BE2C (cell line): ENCODE measurements at places on chromosomes 3 and 15.

GRCh38 chr3:134898181-134898754 lies 103.2 kb downstream of the EPHB1 start:
- peak; percentile 56 for DNase-seq

GRCh38 chr3:27528791-27529190 lies 44.6 kb upstream of the SLC4A7 start:
- no peak for DNase-seq

DNA sequence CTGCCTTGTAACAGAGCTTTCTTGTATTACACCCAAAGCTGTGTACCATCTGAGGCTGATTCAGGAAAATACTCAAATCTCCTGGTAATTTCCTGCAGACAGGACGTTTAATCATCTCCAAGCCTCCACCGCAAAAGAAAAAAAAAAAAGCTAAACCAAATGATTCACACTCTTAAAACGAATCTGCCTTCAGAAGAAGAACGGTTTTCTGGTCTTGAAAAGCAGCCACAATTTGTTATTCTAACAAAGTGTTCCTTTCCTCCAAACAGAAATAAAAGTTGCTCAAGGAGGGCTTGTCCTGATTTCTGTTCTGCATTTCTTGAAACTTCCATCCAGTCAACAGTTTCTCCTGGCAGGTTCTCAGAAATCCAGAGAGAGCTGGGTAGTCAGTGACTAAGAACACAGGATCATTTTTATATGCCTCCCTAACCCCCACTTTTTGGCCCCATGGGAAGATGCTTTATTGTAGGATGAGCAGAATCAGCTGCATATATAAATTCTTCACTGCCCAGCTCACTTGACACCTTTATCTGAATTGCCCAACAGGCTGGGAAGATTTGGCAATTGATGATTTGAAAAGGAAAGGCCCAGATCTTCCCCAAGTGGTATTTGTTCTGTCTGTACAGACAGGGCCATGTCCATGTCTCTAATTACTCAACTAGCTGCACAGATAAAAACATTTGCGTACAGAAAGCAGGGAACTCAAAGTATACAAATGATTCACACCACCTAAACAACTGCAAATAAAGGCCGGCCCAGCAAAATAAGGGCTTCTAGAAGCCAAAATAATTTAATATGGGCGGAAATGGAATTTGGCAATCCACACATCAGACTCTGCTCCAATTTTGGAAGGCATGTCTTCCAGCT lies 41.0 kb upstream of the PRICKLE2 start:
- DNase-seq = no peak

GRCh38 chr15:56205061-56205876 lies 38.4 kb downstream of the RFX7 start:
- no peak for DNase-seq

DNA sequence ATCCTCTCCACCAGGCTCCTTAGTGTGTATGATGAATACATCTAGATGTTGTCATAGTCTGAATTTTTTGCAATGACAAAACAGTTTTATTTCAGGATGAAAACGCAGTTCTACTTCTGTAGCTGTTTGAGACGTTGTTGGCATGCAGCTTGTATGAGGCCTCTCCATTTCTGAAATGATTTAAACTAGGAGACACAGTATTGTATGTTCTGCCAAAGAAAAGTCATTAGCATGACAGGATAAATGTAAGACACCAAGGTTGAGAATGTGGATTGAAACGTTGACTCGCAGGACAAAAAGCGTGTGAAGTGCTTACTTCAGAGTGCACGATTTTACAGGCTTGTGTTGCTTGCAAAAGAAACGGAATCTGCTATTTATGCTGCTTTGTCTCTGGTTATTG lies 35.3 kb downstream of the ABHD17C start:
- DNase-seq = no peak

DNA sequence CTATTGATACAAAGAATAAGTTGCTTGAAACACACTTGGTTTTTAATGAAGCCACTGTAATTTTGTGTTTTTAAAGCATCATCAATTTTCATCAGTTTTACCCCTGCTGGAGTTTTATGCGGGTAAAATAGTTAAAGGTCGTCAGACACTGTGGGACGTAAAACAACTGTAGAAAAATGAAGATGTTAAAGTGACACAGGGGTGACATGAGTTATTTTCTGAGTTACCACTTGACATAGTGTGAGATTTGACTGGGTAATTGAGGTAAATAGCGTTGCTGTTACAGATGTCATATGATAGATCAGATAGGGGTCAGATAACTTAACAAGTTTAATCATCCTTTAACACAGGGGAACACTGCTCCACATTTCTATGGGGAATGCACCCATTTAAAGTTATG lies 297.6 kb downstream of the CHL1 start:
- DNase-seq = no peak

DNA sequence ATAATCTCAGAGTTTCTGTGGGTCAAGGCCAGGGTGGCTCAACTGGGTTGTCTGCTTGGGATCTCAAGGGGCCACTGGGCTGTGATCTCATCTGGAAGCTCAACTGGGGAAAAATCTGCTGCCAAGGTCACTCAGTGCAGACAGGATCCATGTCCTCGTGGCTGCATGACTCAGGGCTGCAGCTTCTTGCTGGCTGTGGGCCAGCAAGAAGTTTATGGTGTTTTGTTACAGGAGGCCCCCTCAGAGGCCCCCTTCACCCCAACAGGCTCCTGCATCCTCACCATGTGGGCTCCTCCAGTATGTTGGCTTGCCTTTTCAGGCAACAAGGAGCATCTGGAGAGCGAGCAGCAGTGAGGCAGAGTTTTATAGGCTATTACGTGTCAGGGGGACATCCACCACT lies 14.6 kb downstream of the OCA2 start:
- no peak for DNase-seq

DNA sequence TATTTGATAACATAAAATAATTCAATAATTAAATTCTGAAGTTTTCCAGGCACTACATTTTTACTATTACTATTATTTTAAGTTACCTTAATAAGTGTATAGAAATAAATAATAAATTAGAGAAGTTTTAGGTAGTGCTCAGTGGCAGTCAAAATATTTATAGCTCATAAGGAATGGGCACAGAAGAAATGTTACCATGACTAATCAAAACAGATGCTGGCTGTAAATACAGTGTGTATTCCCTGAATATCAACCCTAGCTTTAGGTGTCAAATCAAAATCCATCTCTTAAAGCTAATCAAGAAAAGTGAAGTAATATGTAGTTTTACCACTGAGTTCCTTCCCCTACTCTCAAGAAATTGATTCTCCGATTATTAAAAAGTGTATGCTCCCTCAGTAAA lies 35.5 kb downstream of the ZBTB20 start:
- DNase-seq = no peak

GRCh38 chr15:87369269-87369668 lies 887.3 kb downstream of the NTRK3 start:
- no peak for DNase-seq

- DNase-seq = no peak
Measured at GRCh38 chr3:15820911-15821310, 23.1 kb upstream of the ANKRD28 start.

GRCh38 chr3:165185707-165186327 lies 10.4 kb downstream of the SLITRK3 start:
- peak; percentile 68 for DNase-seq

DNA sequence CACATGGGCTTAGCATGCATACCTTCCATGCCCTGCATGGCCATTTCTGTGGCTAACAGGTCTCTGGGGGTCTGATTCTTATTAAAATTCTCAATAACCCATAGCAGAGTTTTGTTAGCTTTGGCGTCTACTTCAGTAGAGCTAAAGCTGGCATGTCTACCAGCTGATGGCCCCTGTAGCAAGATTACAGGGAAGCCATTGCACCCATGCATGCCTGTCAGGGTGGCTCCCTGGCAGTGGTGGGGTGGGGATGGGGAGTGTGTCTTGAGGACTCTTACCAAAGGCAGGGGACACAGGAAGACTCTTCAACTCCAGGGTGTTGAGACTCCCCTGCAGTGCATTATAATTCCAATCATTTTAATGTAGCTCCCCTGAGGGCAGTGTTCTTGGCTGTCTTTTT lies 4.7 kb downstream of the KY start:
- no peak for DNase-seq

DNA sequence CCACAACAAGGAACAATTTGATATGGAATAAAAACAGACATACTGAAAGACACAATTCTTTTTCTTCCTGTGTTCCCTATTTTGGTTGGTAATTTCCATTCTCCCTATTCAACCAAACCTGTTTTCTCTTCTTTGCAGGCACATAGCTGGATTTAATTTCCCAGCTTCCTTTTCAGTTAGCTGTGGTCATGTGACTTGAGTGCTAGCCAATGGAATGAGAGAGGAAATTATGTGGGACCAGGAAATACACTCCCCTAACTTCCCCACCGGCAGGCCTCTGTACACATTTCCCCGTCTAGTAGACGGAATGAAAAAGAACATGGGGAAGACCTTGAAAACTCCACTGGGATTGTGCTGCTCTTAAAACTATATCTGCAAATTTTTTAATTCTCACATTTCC lies 351.6 kb downstream of the TBC1D5 start:
- no peak for DNase-seq

GRCh38 chr3:181633556-181633955 lies 78.2 kb upstream of the SOX2 start:
- DNase-seq = no peak

DNA sequence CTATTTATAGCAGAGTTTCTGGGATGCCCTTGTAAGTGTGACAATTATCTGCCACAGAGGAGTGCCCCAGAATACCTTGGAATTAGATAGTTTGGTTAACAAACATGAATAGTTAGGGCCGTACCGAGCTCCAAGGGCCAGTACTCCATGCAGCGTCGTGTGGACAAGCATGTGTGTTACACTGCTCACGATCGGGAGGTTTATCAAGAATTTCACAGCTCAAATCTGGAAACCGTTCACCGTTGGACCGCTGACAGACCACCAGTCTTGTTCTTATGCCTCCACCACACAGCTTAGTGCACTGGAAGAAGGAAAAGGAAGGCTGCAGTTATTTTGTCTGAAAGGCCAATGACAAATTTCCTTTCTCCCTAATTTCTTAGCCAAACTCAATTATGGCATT lies 93.7 kb downstream of the ADAMTS9 start:
- no peak for DNase-seq

- DNase-seq = no peak
Measured at GRCh38 chr3:119911748-119912147, 129.8 kb downstream of the NR1I2 start.

DNA sequence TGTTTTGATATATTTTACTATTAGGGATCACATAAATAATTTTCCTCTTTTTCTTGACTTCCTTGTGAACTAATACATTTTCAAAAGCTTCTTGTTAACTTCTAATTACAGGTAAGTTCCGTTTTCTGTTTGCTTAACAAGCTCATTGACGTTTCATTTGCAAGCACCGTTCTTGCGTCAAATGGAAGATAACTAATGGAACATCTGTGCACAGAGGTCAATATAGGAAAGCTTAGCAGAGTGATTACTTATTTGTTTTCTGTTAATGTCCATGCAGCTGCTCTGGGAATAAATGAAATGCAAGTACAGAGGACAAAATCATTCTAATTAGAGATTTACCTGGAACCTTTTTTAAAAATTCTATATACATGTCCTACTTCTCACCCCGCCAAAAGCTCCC lies 115.5 kb upstream of the C2CD4B start:
- no peak for DNase-seq

GRCh38 chr3:134601539-134602439 lies 49.0 kb downstream of the KY start:
- DNase-seq = peak; percentile 92

GRCh38 chr3:78004571-78004970 lies 964.7 kb downstream of the ROBO2 start:
- no peak for DNase-seq

DNA sequence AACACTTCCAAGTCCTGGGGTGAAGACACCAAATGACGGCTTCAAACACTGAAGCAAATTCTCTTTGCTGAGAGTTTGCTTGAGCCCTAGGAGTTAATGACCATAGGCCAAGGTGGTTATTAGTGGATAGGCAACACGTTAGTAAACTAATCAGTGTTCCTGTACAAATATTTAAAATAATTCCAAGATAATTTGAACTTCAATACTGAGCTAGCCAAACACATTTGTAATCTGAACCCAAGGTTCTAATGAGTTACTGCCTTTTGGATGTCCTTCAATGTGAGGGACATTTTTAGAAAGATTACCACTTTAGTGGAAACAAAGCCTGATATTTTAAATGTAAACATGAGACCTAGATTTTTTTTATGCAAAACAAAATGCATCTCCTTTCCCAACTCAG lies 94.6 kb downstream of the THRB start:
- no peak for DNase-seq

GRCh38 chr3:76369170-76369569 lies 583.8 kb upstream of the ZNF717 start:
- DNase-seq = no peak

- no peak for DNase-seq
Measured at GRCh38 chr15:96359616-96360521, 29.4 kb downstream of the NR2F2 start.

DNA sequence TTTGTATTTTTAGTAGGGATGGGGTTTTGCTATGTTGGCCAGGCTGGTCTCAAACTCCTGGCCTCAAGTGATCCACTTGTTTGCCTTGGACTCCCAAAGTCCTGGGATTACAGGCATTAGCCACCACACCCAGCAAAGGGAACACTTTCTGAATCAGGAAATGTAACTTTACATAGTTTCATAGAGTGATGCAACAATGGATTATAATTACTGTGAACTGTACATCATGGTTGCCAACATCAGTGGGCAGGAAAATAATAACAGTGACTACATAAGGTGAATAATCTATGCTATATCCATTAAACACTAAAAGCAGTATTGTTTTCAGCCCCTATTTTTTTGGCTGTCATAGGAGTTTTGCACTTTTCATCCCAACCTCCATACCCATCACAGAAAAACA lies 5.0 kb upstream of the KPNA1 start:
- DNase-seq = no peak

DNA sequence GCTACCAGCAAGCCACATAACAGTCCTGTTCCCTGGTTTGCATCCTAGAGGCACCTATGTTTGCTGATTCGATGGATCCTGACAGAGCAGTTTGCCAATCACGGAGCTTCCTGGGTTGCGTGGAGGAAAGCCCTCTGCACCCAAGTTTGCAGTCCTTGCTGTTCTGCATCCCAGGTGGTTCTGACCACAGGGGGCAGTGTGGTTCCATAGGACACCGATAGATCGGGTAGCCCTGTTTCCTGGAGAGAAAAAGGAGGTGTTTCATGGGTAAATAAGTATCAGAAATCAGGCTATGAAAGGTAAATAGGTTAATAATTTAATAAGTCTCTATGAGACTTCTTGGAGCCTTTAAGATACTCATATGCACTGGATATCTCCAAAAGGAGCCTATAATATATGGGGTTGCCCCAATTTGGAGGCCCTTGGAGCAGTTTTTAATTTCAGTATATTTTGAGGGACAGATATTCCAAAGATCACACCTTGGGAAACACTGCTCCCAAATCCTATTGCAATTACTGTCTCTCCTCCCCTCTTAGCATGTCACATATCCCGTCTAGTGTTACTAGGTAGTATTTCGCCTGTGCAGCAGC lies 194.6 kb upstream of the TPM1 start:
- peak; percentile 83 for DNase-seq
